ENCODE measurements at places on chromosomes 4 and X. TPM values are rescaled to one million over a fixed set of nuclear protein-coding genes. Genes with fewer than 3 reads are reported as not detected.

DNA sequence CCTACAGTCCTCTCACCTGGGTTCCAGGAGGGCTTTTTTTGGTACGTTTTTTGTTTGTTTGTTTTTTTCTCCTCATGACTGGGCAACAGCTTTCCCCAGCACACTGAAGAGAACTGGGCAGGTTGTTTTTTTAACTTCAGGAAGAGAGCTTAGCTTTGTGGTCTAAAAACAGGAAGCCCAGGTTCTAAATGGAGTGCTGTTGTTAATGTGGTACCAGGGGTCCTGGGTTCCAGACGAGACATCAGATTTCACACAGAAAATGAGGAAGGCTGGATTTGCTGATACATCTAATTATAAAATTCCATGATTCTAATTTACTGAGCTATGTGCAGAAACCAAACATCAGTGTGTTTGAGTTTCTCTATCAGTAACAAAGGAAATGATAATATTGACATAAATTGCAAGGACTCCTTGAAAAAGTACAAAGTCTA is 4.2 kb downstream of the MYOZ2 start:
- DNase-seq = no peak

The XAGE1A gene
- total RNA-seq = not detected

DNA sequence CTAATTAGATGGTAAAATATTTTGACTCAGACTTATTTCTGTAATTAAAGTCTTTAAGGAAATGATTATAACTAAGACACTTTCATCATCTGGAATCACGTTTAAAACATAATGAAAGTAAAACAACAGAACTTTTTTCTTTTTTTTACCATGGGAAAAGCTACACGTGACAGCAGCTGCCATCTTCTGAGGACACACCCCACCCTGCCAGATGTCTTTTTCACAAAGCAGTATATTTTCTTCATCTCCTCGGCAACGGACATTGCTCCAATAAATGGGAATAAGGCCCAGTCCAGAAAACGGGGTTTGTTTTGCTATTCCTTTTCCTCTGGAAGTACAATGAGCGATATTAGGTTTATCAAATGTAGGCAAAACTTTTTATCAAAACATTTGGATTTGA is 17.5 kb downstream of the PRSS12 start:
- DNase-seq = no peak

GRCh38 chr4:8745005-8745790 is 126.4 kb downstream of the HMX1 start:
- DNase-seq = no peak

The CCSER1 gene
- 0.87 TPM for total RNA-seq

DNA sequence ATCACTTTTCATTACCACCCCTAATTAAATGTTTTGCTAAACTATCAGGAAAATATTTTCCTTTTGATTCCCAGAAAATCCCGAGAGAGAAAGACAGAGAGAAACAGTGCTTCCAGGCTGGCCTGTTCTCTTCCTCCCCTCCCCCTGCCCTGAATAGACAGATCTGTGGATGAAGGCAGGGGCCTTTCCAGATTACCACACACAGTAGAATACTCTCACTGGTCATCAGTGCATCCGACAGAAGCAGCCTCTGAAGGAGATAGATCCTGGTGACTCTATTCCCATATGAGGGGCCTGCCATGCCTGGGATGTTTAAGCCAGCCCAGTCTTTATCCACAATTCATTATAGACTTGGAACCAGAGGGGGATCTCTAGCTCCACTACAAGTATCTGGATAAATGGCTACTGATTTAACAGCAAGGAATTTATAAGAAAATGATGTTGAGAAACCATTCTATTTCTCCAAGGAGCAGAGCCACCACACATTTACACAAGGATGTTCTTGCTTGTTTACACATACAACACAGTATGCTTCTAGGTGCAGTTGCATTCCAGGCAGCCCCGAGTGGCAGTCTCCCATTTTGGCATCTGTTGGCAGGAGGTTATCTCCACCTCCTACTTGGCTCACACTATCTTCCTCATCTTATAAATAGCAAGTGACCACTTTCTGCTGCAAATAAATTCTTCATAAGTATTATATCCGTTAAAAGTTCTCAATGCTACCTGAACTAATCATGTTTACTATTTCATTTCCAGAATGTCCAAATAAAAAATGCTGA is 115.8 kb downstream of the HS6ST2 start:
- no peak for DNase-seq

The GAGE12E gene
- total RNA-seq = not detected

GRCh38 chrX:134926864-134927263 is 63.9 kb upstream of the SMIM10 start:
- DNase-seq = no peak

The TRPC5OS gene
- total RNA-seq = 0.22 TPM

GRCh38 chrX:150680974-150681373 is 12.2 kb upstream of the MTMR1 start:
- peak; percentile 73 for DNase-seq

The GPR34 gene
- total RNA-seq = not detected

DNA sequence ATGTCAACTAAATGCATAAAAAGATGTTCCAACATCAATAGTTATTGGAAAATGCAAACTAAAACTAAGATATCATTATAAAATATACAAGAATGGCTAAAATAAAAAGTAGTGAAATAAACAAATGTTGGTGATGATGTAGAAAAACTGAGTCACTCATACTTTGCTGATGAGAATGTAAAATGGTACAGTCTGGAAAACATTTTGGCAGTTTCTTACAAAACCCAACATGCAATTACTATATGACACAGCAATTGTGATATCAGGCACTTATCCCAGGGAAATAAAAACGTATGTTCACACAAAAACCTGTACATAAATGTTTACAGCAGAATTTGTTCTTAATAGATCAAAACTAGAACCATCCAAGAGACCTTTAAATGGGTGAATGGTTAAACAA is 182.6 kb downstream of the RTL9 start:
- no peak for DNase-seq

GRCh38 chr4:1792832-1793495 is at the start of gene FGFR3:
TSS of gene FGFR3 (plus strand) at chr4:1793293. CDS start at chr4:1793935, 642 bp downstream.
- DNase-seq = peak; percentile 81

- no peak for DNase-seq
These were observed 311.4 kb downstream of the PRDM5 start for GRCh38 chr4:120611092-120611491.

The MAGEB17 gene
- total RNA-seq = not detected

GRCh38 chr4:74120086-74120485 is 21.1 kb upstream of the CXCL2 start:
- no peak for DNase-seq

GRCh38 chr4:156971676-156972378 is at the start of gene PDGFC:
TSS of gene PDGFC (minus strand) at chr4:156971799. CDS start at chr4:156970903, 896 bp downstream.
- DNase-seq = no peak

DNA sequence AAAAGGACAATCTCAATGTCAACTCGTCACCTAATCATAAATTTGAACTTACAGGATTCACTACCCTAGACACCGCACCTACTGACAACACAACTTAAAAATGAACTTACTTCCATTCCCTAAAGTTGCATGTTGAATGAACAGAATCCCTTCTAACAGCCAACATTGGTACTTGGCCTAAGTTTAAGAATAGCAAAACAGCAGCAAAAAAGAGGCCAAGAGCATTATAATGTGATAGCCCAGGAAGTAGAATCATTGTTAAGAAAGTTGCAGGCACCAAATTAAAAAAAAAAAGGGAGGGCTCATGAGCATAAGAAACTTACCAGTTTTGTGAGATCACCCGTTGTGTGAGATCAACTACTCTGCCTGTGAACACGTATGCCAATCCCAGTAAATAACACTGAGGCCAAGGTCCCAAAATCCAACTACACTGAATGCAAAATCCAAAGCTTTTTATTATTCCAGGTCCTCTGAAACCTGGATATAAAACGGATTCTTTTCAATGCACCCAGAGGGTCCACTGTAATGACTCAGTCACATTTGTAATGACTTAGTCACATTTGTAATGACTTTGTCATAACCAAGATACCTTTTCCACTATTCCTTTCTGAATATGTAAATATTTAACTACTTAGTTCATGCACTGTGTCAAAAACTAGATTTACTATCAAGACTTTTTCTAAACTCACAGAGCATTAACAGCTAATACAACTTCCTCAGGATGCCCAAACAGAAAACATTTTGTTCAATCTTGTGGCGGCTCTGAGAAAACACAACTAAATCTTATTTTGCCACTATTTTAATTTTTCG is 6.8 kb downstream of the HNRNPDL start:
- DNase-seq = no peak

DNA sequence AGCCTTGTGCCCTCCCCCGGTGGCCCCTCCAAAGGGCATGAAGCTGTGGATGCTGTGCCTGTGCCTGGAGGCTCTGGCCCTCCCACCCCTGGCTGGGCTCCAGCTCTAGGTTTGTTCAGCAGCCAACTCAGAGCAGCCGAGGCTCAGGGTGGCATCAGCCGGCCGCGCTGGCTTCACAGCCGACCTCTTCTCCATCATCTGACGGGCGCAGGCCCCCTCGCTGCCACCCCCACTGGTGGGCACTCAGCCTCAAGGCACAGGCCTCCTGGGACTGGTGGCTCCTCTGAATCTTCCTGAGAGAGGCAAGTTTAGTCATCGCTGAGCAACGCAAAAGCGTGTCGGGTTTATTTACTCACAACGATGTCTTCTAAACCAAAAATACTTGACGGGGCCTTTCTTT is 46.0 kb downstream of the PCGF3 start:
- no peak for DNase-seq

DNA sequence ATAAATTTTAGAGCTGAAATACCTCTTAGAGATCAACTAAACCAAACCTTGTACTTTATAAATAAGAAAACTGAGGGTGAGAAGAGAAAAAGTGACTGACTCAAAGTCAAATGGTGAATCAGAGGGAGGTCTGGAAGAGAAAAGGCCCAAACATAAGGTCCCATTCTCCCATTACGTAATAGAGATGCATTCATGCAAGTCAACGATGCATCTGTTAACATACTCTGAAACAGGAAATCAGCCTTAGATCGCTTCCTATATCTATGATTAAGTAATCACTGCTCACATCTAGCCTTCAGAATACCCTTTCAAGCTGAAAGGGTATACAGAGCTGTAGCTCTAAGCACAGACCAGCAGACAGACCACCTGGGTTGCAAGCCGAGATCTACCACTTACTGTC is 6.5 kb downstream of the RNF150 start:
- DNase-seq = no peak

GRCh38 chr4:1208970-1209704 is 36.8 kb upstream of the SPON2 start:
- DNase-seq = no peak

DNA sequence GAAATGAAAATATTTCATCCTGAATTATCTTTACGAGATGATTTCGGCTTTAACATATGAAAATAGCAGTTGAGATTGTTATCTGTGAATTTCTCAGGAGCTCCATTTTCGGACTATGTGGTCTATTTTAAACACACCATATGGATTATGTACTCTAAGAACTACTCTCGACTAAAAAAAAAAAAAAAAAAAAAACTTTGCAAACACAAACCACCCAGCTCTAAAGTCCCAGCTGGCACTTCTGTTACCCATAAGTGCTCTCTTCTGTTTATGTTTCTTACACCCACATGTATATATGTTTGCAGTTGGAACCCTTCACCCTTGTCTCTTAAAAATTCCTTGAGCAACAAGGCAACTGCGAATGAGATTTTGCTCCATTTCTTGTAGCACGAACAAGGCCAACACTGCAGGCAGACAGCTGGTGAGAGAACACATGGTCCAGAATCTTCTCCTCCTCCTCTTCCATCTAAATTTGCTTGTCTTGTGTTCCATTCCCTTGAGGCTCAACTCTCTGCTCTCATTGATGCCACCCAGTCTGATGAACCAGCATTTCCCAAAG is 172.7 kb upstream of the HCCS start:
- DNase-seq = no peak

DNA sequence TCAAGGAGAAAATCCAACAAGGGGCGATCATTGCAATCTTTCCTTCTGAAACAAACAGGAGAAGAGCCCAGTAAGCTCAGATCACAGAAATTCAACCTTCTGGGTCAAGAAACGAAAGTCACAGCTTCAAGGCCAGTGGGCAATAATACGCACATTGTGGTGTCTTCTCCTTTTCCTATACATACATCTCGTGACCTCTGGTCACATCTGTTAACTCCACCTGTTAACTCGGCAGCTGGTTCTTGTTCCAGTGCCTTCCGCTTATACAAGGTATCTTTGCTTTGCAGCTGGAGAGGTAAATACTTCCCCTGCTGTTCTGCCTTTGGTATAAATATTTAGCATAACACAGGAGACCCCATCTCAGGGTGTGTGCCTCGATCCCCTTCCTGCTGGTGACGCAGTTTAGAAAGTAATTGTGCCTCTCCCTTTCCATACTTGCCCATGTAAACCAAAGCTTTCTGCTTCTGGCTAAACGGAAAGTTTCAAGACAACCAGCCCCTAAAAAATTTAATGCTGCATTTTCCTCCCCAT is 45.0 kb downstream of the CCDC149 start:
- no peak for DNase-seq

The LPAR4 gene
- total RNA-seq = not detected

- peak; percentile 72 for DNase-seq
These were observed 2.7 kb downstream of the ELOVL6 start for GRCh38 chr4:110195561-110196205.

GRCh38 chr4:164252286-164252685 is 501.6 kb upstream of the SMIM31 start:
- DNase-seq = no peak

The SUPT20HL2 gene
- total RNA-seq = not detected

DNA sequence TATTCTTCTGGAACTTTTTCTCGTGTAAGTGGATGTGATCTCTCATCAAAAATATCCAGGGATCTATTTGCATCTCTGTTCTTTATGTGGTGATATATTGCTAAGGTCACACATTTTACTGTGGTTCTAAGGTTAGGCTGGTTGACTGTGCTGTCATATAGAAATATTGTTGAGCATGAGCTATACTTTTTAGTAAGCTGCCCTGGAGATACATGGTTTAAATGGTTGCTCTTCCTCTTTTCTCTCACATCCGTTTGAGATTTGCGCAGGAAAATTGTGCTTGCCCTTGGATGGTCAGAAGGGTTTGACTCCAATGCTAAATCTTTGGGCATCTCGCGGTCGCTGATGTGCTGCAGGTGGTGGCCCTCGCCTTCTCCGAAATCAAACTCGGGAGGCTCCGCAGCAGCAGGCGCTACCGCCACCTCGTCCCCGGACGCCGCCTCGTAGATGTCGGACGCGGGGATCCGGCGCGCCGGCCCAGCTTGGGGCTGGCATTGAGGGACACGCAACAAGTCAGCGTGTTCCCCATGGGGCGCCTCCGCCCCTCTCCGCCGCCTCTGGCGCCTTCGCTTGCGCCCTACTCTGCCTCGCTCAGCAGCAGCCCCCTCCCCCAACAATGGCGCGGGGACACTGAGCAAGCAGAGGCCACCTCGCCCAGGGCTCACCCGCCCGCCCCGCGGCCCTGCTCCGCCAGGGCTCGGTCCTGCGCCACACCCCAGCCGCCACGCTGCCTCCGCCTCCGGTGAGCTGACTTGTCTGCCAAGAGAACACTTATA is 154.5 kb downstream of the MSN start:
- no peak for DNase-seq

DNA sequence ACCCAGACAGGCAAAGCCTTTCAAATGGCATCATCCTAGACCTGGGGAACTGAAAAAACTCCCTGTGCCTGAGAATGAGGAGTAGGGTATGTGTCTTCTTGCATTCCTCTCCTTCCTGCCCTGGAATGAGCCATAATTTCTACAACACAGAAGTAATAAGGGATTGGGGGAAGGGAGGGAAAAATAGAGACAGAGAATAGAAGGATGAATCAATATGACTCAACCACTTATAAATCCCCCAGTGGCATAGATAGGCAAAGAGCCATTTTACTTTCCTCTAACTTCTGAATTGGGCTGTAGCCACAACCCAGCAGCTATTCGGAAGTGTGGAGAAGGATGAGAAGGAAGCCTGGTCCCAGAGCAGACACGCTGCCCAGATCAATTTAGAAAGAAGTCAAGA is 99.9 kb downstream of the NHS start:
- no peak for DNase-seq
